ENCODE measurements at places on chromosomes 2 and 18.

- DNase-seq: no peak
Observed at GRCh38 chr2:169366066-169366465, 3.7 kb upstream of the LRP2 start.

DNA sequence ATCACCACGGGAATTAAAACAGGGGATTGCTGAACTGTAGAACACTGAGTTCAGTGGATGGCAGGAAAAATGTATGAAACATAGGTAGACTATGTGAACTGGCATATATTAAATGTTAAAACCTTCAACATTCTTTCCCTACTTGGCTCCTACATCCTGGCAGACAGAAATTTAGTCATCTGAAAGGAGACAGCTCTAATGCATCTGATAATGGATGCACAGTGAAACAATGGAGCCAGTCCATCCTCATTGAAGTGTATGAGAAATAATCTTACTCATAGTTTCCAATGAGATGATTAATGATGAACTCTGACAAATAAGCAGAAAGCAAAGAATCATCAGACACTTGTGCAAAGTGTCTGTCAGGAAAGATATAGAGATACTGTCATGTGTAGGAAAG lies 1629.7 kb upstream of the TMEFF2 start:
- DNase-seq: no peak

DNA sequence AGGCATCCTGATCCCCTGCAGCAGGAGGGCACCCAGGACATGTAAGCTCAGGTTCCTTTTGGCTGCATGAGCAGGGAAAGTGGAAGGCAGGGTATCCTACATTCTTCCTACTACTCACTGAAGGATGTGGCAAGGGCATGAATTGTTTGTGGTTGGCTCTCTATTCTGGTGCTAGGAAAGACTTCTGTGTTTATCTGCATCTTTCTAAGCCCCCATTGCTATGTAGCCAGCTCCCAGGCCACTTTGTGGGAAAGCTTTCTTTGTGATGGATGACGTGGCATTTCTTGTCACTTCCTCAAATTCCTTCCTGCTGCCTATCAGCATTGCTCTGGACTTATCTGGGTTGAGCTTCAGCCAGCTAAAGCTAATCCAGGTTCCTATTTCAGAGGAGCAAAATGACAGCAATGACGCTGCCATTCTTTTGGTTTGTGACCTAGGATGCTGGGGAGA lies 46.2 kb downstream of the MEIS1 start:
- no peak for DNase-seq

GRCh38 chr2:8609357-8609811 lies 72.5 kb upstream of the ID2 start:
- no peak for DNase-seq

DNA sequence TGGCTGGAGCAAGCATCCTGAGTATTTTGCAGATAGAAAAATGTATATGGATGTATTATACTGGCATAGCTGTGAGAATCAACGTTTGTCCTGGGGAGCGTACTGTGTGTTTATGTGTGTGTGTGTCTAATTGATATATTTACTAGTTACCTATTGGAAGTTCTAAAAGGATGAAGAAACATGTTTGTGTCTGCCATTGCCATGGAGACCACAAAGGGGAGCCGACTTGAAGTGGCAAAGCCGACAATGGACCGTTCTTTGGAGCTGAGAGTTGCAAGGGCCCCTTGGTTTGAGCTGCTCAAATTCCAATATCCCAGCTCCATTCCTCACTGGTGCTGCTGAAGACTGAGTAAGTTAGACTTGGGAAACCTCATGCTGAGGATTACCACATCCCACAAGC lies 14.3 kb upstream of the SLC25A52 start:
- DNase-seq: no peak

DNA sequence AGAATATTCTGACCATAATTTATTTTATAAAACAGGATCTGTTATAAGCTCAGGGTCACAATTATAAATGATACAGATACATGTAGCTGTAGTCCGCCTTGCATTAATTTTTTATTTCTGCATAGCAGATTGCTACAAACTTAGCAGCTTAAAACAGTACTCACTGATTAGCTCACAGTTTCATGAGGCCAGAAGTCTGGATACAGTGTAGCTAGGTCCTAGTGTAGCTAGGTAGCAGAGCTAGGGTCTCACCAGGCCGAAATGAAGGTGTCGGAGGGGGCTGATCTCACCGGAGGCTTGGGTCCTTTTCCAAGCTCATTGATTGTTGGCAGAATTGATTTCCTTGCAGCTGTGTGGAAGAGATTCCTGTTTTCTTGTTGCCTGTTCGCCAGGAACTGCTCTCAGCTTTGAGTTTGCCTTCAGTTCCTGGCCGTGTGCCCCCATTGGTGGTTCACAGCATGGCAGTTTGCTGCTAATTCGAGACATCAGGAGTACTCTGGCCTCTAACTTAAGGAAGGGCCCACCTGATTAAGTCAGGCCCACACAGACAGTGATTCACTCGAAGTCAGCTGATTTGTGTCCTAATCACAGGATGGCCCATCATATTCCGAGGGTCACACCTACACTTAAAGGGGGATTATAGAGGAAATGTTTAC lies 18.4 kb downstream of the NAPG start:
- DNase-seq: no peak

DNA sequence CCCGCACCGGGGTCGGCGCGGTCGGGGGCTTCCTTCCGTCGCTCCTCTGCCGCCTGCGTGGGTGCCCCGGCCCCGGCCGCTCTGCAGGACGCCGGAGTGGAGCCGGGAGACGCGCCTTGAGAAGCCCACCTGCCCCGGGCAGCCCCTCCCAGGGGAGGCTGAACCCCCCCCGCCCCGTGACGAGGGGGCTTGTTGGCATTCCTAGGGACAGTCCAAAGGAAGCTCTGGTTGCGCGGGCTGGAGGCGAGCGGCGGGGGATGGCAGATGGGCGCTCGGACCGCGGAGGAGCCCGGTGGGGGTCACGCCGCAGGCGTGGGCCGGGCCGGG lies 133.5 kb upstream of the MGAT5 start:
- no peak for DNase-seq

DNA sequence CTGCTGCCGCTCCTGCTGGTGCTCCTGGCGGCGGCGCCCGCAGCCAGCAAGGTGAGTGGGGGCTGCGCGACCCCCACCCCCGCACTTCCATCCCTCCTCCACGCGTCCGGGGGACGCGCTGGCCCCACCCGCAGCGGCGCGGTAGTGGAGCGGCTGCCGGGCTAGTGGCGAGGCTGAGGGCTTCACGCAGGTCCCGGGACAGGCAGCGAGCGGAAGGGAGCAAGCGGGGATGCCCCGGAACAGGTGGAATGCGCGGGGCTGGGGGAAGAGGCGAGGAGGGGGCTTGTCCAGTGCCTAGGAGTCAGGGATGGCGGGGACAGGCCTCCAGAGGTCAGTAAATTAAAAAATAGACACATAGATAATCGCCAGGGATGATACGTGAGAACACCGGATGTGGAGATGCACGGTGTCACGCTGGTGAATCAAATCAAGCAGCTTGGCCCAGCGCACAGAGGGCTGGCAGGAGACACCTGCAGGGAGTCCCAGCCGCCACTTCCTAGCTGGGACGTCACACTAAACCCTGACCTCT lies 403 bp downstream of the COL4A3 start:
- no peak for DNase-seq

DNA sequence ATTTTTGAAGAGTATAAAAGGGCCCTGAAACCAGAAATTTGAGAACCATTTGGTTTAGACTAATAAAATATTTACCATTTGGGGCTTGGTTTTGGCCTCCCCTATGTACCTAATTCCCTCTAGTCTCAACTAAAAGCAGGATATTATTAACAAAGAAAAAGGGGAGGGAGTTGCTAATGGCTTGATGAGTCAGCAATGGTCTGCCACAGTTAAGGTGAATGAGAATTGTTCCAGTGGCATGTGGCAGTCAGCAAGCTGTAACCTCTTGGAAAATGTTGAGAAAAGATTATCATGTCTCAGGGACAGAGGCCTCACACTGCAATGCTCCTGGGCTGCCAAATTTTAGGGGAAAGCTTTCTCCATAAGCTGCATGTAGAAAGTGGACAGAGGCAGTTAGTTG lies 20.1 kb upstream of the SLC39A10 start:
- DNase-seq: no peak

GRCh38 chr18:28175150-28175929 lies 1.6 kb downstream of the CDH2 start:
- DNase-seq: no peak

GRCh38 chr2:241616168-241617125 lies 20.5 kb downstream of the THAP4 start:
- DNase-seq: no peak

GRCh38 chr2:160812830-160813505 lies 319.4 kb upstream of the RBMS1 start:
- DNase-seq: no peak

- DNase-seq: no peak
Observed at GRCh38 chr2:27291865-27292264, 9.6 kb downstream of the TRIM54 start.

DNA sequence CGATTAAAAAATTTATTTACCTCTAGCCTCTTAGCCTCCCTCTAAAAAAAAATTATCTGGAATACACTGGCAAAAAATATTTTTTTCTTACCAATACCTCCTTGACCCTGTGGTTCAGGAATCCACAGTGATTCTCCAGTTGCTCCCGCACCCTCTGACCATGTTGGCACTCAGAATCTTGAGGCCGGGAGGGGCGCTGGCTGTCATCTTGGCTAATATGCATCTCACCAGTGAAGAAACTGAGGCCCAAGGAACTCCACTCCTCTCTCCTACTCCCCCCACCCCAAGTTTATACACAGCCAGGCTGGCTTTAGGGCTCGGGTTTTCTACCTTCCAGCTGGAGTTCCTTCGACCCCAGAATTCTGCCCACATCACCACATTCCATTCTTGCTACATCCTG lies 97.8 kb upstream of the THOC1 start:
- no peak for DNase-seq

GRCh38 chr18:50819027-50819727 lies 639 bp downstream of the MRO start:
- no peak for DNase-seq

- DNase-seq: no peak
Observed at GRCh38 chr2:238504181-238504931, 77.6 kb downstream of the ASB1 start.

GRCh38 chr18:63315131-63315662 lies 4.4 kb downstream of the BCL2 start:
- DNase-seq: no peak

DNA sequence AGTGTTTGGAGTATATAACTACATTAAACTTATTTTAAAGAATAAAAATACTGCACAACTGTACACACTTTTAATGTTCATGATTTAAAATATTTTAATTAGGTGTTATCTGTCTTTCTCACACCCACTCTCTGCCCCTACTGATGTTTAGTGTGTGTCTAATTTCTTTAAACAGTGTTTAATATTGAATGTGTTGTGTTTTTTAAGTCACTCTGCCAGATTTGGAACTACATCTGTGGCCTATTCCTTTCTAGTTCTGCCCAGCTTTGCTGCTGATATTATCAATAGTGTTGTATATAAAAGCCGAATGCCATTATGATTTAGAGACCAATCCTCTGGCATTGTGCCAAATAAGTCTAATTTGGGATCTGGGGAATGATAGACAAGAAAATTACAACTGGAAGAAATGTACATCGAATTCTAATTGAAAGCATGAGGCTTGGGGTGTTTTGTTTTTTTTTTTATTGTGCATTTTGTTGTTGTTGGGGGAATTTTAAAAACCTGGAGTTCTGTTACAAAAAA lies 398.0 kb downstream of the CPS1 start:
- DNase-seq: no peak

DNA sequence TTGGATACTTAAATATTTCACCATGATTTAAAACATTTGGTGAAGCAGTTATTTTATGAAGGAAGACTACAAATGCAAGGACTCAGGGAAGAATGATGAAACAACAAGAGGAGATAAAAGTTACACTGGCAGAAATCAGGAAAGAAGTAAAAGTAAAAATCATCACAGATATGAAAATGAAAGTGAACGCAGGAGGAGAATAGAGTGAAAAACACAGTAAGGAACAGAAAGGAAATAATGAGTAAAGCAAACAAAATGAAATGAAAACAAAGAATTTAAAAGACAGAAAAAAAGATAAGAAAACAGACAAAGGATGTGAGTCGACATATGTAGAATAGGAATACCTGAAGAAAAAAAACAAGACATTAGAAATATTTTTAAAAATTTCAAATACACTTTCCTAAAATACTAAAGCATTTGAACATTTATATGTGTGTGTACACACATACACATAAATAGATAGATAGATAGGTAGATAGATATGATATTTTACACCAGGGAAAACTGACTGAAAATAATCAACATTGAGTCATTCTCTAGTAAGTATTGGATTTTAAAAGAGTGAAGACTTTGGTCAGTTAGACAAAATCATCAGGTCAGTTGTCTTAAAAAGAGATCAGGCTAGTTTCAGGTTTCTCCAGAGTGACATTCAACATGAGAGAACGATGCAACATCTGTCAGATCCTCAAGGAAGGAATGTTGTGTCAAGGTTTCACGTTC lies 12.1 kb upstream of the KDSR start:
- DNase-seq: no peak

DNA sequence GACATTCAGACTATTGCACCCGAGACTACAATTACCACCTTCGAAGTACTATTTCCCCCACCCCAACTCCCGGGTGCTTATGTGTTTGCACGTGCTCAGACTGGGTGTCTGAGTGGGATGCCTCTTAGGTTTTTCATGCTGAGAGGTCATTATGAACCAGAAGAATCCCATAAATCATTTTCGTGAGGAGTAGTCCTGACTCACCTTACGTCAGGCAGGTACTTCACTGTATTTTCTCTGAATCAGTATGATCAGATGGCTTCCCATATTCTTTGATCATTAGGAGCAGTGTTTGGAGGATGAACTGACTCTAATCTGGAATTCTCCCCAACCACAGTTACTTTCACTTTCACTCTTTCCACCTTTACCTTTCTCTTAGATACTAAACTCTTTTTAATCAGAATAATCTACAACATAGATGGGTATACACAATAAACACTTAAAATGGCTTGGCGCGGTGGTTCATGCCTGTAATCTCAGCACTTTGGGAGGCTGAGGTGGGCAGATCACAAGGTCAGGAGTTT lies 38.4 kb upstream of the STAT4 start:
- no peak for DNase-seq

GRCh38 chr18:32598144-32598543 lies 127.5 kb upstream of the GAREM1 start:
- no peak for DNase-seq

GRCh38 chr18:3088449-3088848 lies 75.5 kb upstream of the LPIN2 start:
- no peak for DNase-seq

DNA sequence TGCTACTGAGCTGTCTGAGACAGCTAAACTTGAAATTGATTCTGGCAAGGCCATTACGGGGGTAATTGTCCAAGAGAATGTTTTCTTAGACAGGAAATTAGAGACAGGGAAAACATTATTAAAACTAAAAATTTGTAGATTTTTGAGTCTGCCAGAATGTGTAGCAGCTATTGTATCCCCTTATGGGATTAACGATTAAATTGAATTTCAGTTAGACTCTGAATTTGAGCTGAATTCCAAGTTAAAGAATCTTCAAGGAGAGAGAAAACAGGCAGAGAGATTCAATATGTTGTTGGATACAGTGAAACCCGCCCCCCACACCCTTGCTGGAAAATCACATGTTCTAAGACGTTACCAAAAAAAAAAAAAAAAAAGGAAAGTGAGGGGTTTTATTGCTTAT lies 32.7 kb upstream of the CCDC68 start:
- DNase-seq: no peak

All from stimulated activated naive CD4-positive, alpha-beta T cell treated with Interleukin-2 at 50 U/mL for 16 hours (primary cell).